Suprapubic skin (tissue), 4 donors: ENCODE measurements at places on chromosomes 2 and 18. TPM values are rescaled to one million over a fixed set of nuclear protein-coding genes. Genes with fewer than 3 reads are reported as not detected.

GRCh38 chr18:48781163-48781987, 169.4 kb downstream of the SMAD7 start:
- peak; percentile 84 for DNase-seq
- peak overlapping the region; percentile 57 for H3K27ac ChIP-seq
- no peak overlapping the region for H3K4me3 ChIP-seq
- H3K36me3 ChIP-seq = no peaks in the 10 kb centered on the region
- peaks cover 40% of the 10 kb centered on the region for H3K4me1 ChIP-seq

DNA sequence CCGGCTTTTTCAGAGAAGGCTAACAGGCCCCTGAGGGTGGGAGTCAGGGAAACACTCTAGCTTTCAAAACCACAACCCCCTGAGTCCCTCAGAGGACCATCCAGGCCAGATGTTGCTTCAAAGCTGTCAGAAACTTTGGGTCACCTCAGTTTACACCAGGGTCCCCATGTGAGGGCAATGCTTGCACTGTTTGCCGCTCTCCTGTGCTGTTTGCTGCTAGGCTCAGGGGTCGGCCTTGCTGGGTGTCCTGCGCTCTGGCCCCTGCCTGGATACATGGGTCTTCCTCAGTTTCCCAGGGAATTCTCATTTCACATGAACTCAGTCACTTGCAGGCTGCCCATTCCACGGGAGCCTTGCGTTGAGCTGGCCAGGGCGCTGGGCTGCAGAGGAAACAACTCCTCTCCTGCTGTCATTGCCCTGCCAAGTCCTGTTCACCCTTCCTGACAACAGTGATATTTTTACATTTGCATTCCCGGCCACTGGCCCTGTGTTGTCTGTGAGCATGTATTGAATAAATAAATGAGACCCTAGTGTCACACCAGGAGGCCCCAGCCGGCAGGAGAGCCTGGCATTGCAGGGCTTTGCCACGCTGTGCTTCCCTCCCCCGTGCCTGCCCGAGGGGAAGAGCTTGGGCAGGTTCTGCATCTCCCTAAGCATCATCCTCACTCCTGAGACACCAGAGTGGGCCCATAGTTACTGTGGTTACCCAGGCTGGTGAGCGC, 73.2 kb upstream of the RAB6C start:
- no peaks in the 10 kb centered on the region for H3K36me3 ChIP-seq
- no peak overlapping the region for H3K27ac ChIP-seq
- H3K27me3 ChIP-seq = peaks cover 3% of the 10 kb centered on the region
- DNase-seq = no peak

DNA sequence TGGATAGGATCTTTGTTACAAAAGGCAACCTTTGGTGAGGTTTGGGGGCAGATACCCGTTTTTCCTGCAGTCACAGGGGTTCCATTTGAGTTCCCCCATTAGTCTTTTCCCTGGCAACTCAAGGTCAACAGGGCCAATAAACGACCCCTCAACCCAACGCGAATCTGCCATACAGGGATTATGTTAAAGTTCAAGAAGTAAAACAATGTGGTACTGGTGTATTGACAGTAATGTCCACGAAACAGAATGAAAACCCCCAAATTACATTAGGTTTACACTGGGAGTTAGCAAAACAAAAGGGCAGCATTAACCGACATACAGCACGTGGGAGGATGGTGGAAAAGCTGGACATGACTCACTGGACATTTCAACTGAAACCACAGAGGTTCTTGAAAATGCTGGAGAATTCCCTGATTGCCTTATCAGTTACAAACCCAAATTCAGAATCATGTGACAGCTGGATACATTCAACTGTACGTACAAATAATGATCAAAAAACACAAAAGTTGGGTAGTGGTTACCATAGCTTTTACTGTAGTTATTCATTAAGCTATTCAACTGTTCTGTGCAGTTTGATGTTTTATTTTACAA, 4.9 kb upstream of the IMP4 start:
- no peak overlapping the region for H3K27ac ChIP-seq
- peaks cover 24% of the 10 kb centered on the region for H3K36me3 ChIP-seq
- peaks cover 9% of the 10 kb centered on the region for H3K4me1 ChIP-seq
- H3K27me3 ChIP-seq = no peaks in the 10 kb centered on the region
- no peak for DNase-seq
- no peak overlapping the region for H3K4me3 ChIP-seq

- no peak for DNase-seq
- H3K4me3 ChIP-seq = no peak overlapping the region
- peak overlapping the region; percentile 42 for H3K27ac ChIP-seq
- peaks cover 17% of the 10 kb centered on the region for H3K4me1 ChIP-seq
- H3K27me3 ChIP-seq = no peaks in the 10 kb centered on the region
These were observed 501.1 kb upstream of the TNP1 start for GRCh38 chr2:217360781-217361482.

DNA sequence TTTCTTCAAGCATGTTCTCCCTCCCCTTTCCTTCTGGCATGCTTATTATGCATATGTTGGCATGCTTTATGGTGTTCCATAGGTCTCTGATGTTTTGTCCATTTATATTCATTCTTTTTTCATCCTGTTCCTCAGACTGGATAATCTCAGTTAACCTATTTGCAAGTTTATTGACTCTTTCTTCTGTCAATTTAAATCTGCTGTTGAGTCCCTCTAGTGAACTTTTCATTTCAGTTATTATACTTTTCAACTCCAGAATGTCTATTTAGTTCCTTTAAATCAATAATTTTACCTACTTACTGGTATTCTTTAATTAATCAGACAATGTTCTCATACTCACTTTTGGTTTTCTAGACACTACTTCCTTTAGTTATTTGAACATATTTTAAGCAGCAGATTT, 101.2 kb downstream of the GALNT14 start:
- H3K27ac ChIP-seq = no peak overlapping the region
- no peak overlapping the region for H3K4me3 ChIP-seq
- no peak for DNase-seq
- H3K27me3 ChIP-seq = no peaks in the 10 kb centered on the region

DNA sequence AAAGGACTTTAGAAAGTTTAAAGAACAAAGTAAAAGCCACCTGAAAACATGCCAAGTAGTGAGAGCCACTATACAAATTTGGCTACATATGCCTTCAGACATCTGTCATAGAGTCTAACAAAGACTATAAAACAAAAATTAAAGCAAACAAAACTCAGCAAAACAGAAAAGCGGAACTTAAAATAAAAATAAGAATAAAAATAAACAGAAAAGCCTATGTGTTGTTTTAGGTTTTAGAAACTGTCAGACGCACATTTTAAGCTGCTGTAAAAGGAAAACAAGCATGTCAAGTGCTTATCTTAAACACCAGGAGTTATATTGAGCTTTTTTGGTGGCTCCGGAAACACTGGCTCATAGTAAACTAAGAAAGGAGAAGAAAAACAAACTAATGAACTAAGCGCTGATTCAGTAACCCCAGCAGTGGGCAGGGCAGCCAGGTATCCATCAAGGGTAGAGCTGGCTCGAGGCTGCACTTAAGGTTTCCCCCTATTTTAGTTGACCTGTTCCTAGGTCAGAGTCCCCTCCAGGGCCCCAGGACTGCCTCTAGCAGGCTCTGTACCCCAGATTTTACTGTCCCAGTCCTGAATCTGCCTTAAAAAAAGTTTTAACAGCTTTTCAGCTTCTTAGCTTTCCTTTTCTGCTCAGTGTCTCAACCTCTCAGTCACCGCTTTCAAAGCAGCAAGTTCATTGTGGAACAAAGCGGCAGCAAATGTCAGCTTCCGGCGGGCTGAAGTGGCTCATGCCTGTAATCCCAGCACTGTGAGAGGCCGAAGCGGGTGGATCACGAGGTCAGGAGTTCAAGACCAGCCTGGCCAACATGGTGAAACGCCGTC, 15.4 kb upstream of the RMC1 start:
- peaks cover 12% of the 10 kb centered on the region for H3K4me1 ChIP-seq
- H3K36me3 ChIP-seq = peaks cover 5% of the 10 kb centered on the region
- DNase-seq = no peak
- no peak overlapping the region for H3K27ac ChIP-seq
- no peaks in the 10 kb centered on the region for H3K27me3 ChIP-seq

DNA sequence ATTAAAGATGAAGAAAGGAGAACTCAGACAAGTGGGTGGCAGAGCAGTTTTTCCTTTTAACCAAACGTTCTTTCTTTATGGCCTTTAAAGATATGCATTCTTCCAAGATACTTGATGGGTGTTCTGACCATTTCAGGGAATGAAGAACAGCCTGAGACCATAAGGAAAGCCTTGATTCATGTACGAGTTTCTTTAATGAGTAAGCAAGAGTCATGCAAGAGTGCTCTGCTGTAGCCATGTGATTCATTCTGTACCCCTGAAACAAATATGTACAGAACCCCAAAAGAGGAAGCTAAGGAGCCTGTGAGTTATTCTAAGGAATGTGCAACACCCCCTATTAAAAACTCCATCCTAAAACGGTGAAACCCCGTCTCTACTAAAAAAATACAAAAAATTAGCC, 372.8 kb downstream of the MTX2 start:
- peaks cover 11% of the 10 kb centered on the region for H3K4me1 ChIP-seq
- H3K27me3 ChIP-seq = peaks cover 71% of the 10 kb centered on the region
- H3K36me3 ChIP-seq = no peaks in the 10 kb centered on the region
- H3K27ac ChIP-seq = no peak overlapping the region

DNA sequence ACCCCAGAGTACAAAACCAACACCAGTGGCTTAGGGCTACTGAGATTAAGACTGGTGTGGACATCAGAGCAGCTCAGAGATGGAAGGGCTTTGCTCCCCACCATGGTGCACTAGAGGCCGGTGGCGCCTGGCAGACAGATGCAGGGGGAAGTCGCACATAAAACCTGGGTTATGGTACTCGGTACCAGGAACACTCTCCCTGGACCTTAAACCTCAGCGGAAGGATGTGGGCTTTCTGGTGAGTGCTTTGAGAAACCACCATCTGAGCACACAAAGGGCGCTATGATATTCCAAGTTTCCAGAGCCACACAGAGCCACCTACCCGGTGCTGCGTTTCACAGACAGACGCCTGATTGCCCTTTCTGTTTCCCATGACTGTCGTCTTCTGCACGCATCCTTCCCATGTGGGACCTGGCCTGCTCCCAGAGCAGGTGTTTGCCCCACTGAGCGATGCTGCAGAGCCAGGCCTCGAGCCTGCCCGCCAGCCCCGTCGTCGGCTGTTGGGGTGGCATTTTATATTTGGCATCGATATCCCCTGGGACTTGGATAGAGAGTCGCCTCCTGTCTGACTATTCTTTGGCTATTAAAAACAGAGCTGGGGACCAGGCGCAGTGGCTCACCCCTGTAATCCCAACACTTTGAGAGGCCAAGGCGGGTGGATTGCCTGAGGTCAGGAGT, 89.5 kb upstream of the ODC1 start:
- no peaks in the 10 kb centered on the region for H3K4me1 ChIP-seq
- no peaks in the 10 kb centered on the region for H3K27me3 ChIP-seq
- H3K36me3 ChIP-seq = no peaks in the 10 kb centered on the region
- no peak for DNase-seq

DNA sequence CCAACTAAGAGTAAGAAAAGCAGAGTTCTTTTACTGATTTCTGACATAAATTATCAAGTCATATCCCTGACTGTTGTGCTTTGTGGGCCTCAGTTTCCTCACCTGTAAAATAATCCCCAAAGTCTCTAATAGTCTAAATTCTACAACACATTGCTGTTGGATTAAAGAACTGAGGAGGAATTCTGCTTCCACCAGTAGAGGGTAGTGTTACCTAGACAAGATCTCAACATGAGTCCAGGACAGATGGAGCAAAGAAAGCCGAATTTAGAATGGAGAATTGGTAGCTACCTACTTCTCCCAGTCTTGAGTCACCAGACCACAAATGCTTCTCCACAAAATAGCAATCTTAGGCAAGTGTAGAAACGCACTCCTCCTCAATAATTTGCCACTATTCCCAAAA, 462.5 kb upstream of the FSHR start:
- no peak overlapping the region for H3K4me3 ChIP-seq
- no peaks in the 10 kb centered on the region for H3K36me3 ChIP-seq
- no peaks in the 10 kb centered on the region for H3K27me3 ChIP-seq
- no peak for DNase-seq
- no peak overlapping the region for H3K27ac ChIP-seq
- H3K4me1 ChIP-seq = no peaks in the 10 kb centered on the region

- H3K27ac ChIP-seq = peak within 1 kb of the TSS; percentile 72
- peak within 1 kb of the TSS; percentile 62 for H3K4me3 ChIP-seq
- DNase-seq = peak; percentile 91
- peaks cover 29% of the 10 kb centered on the region for H3K4me1 ChIP-seq
These were observed at the start of gene HOXD9 for GRCh38 chr2:176122683-176123410. TSS of gene HOXD9 (plus strand) at chr2:176122719. CDS start at chr2:176122769, 50 bp downstream.

GRCh38 chr2:53913721-53914120, 54.0 kb upstream of the GPR75 start:
- no peaks in the 10 kb centered on the region for H3K27me3 ChIP-seq
- no peak overlapping the region for H3K4me3 ChIP-seq
- no peaks in the 10 kb centered on the region for H3K4me1 ChIP-seq
- no peak for DNase-seq
- H3K36me3 ChIP-seq = peaks cover 52% of the 10 kb centered on the region

- H3K27ac ChIP-seq = no peak overlapping the region
- DNase-seq = no peak
- no peak overlapping the region for H3K4me3 ChIP-seq
- no peaks in the 10 kb centered on the region for H3K4me1 ChIP-seq
- no peaks in the 10 kb centered on the region for H3K27me3 ChIP-seq
- no peaks in the 10 kb centered on the region for H3K36me3 ChIP-seq
These were observed 266.2 kb downstream of the FBXO15 start for GRCh38 chr18:73881396-73881917.

DNA sequence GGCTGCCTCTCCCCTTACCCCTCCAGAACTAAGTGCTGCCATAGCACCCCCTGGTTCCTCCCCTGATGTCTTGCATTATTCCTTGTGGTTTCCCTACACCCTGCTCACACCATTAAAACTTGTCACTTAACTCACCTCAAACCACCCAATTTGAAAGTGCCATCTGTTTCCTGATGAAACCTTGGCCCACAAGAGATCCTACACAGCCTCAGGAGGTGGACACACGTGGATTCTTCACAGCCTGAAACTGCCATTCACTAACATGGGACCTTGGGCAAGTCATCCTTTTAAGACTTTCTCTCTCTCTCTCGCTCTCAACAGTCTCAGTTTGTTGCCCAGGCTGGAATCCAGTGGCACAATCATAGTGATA, 27.5 kb upstream of the FAM124B start:
- H3K4me1 ChIP-seq = no peaks in the 10 kb centered on the region
- no peaks in the 10 kb centered on the region for H3K27me3 ChIP-seq
- DNase-seq = no peak
- no peak overlapping the region for H3K27ac ChIP-seq
- H3K36me3 ChIP-seq = no peaks in the 10 kb centered on the region

- H3K4me1 ChIP-seq = no peaks in the 10 kb centered on the region
- H3K27me3 ChIP-seq = no peaks in the 10 kb centered on the region
- no peaks in the 10 kb centered on the region for H3K36me3 ChIP-seq
- no peak for DNase-seq
- no peak overlapping the region for H3K27ac ChIP-seq
These were observed 301.6 kb downstream of the STK39 start for GRCh38 chr2:167945660-167946368.

The PRKAG3 gene
- total RNA-seq = not detected

The KATNAL2 gene
- total RNA-seq = 1.1 TPM

The PIK3C3 gene
- 63.2 TPM for total RNA-seq

The DPYSL5 gene
- not detected for total RNA-seq

The ESPNL gene
- total RNA-seq = not detected

The CCDC148 gene
- not detected for total RNA-seq

The LANCL1 gene
- 40.3 TPM for total RNA-seq
